ENCODE measurements at places on chromosomes 2 and 18.

DNA sequence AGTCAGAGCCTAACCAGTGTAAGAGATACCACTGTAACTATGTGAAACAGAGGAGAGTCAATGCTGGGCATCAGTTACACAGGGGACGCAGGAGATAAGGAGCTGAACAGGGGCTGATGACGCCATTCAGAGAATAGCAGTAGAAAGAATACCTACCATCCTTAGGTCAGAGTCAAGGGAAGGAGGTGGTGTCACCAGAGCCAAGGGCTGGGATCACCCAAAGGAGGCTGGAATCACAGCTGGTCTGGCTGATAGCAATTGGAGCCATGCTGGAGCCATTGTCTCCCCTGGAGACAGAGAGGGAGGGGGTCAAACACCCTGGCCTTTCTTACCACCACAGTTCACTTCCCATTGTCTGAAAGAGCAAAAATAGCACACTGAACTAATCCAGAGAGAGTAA lies 37.3 kb upstream of the C18orf32 start:
- no peak for DNase-seq

DNA sequence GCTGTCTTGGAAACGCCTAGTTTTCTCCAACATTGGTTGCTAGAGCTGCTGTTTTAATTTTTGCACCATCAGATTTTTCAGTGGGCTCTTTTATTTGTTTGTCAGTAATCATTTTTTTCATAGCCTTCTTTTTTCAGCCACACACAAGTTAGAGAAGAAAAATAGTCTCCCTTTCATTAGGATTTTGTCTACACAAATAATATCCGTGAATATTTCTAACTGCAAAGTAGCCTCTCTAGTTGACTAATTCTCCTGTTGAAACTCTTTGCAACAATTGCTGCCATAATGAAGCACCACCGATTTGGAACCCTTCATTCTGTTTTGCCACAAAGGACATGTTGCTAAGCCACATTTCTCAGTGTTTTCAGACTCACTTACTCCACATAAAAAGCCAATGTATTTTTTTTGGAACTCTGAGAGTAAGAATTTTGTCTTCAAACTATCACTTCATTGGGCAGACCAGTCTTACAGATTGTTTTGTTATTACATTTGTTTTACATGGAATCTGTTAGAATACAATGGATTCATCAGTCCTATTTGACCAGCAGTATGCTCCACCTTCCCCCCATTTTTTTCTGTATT lies 9.6 kb downstream of the KCNJ3 start:
- DNase-seq = no peak

- no peak for DNase-seq
Observed at GRCh38 chr2:7924023-7924762, 757.7 kb upstream of the ID2 start.

- no peak for DNase-seq
Observed at GRCh38 chr2:130300258-130300969, 42.3 kb upstream of the IMP4 start.

DNA sequence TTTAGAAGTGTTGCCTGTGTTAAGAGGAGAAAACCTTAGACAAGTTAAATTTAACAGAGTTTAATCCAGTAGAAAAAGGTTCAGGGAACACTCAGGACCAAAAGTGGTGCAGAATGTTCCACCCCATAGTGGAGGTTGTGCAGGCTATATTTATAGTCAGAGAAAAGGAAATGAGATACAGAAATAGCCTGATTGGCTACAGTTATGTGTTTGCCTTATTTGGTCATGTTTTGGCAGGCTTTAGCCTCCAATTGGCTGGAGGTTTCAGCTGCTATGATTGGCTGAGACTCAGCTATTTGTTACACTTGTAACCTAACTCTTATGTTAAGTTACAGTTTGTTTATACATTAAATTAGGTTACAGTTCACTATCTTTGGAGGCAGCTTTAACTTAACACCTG lies 4.2 kb downstream of the STAMBP start:
- no peak for DNase-seq

- DNase-seq = no peak
Observed at GRCh38 chr2:69816923-69817542, 12.4 kb upstream of the GMCL1 start.

DNA sequence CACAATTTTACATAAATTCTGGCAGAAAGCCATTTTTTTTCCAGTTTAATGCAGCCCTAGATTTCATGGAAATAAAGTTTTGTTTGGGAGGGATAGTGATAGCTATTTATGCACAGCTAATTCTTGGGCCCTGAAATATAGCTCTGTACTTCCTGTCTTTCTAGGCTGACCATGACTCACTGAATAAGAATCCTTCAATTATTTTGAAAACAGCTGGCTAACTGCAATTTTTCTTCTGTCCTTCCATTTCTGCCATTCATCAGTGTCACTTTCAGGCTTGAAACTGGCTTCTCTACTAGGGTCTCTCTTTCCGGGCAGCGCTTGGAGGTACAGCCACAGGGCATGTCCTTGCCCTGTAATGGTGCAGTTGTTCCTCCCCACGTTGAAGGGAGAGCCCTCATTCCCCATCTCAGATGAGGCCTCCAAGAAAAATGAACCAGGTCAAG lies 97.1 kb upstream of the TMEM178A start:
- no peak for DNase-seq

DNA sequence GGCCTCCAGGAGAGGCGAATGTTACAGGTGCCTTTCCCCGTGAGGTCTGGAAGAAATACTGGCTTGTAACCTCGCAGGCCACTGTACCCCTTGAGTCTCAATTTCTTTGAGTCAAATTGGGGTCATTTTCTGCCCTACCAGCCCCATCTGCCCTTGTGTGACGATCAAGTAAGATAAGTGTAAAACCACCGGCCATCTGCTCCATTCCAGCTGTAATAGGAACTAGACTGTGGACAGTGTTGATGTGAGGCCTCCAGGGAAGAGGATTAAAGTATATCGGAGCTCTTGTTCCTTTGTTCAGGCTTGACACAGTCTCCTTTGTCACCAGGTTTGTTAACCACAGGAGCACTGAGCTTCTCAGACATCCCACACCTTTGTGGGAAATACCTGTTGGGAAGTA lies 65.6 kb downstream of the MRPS9 start:
- DNase-seq = no peak

- no peak for DNase-seq
Observed at GRCh38 chr2:142965443-142965842, 88.0 kb downstream of the KYNU start.

DNA sequence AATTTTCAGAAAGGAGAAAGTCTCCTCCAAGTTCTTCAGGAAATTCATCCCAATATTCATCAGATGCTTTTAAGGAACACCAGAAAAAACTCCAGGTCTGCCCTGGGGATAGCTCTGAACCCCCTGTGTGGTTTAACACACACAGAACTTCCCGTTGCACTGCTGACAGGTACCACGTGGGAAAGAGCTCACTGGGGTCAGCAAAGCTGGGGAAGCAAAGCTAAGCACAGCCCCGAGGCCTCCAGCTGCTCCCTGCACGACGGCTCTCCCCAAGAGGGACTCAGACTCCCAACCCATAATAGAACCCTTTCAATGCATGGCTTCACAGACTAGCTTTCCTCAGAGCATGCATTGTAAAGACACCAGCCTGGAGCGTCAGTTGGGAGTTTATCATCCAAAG lies 28.0 kb downstream of the ADI1 start:
- DNase-seq = no peak

Measured in Right ventricle myocardium superior (tissue), 1 donor.